Midbrain (tissue), 1 donor: ENCODE measurements at places on chromosomes 3 and 15.

- no peak for DNase-seq
These were observed 61.6 kb upstream of the PRR23C start for GRCh38 chr3:139106013-139106932.

DNA sequence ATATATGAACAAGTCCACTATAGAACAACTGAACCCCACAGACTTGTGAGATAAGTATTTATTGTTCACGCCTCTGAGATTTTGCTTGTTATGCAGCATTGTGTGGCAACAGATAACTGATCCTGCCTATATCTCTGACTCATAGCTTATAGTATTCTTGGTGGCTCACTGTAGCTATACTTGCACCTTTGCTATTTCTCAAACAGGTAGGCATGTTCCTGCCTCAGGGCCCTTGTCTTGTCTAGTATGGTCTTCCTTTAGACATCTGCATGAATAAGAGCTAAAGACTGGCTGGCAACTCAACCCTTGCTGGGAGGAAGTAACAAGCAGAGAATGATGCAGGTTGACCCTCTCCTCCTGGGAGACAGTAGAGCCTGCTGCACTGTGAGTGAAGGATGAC is 256.1 kb downstream of the CHST2 start:
- no peak for DNase-seq

DNA sequence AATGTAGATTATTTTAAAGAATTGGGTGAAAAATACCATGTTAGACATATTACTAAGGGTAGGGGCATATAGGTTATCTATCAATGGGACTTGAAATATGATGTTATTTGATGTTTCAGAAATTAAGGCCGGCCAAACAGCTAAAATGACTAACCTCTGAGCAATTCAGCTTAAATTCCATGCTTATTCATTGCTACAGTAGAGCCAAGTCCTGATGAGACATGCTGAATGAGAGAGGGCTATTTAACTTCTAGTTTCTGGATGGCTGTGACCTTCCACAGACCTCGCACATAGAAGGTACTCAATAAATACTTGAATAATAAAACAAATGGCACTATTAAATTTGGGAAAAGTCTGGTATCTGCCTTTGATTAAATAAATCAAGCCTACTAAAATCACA is 175.6 kb upstream of the WNT5A start:
- DNase-seq = no peak

DNA sequence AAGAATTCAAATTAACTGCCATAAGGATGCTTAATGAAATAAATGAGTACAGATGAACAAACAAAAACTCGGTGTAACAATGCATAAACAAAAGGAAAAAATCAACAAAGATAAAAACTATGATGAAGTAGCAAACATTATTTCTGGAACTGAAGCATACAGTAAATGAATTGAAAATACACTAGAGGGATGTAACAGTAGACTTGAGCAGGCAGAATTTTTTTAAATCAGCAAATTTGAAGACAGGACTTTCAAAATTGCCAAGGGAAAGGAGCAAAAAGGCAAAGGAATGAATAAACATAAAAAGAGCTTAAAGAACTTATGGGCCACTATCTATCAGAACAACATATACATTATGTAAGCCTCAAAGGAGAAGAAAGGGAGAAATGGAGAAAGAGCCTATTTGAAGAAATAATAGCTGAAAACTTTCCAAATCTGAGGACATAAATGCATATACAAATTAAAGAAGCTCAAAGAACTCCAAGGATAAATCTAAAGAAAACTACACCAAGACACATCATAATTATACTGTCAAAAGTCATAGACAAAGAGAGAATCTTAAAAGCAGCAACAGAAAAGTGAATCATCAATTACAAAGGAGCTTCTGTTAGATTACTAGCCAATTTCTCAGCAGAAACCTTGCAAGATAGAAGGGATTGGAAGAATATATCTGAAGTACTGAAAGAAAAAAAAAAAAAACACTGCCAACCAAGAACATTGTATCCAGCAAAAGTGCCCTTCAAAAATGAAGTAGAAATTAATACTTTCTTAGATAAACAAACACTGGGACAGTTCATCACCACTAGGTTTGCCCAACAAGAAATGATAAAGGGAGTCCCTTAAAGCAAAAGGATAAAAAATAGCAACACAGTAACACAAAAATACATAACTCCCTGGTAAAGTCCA is 15.5 kb downstream of the TOP2B start:
- DNase-seq = no peak

DNA sequence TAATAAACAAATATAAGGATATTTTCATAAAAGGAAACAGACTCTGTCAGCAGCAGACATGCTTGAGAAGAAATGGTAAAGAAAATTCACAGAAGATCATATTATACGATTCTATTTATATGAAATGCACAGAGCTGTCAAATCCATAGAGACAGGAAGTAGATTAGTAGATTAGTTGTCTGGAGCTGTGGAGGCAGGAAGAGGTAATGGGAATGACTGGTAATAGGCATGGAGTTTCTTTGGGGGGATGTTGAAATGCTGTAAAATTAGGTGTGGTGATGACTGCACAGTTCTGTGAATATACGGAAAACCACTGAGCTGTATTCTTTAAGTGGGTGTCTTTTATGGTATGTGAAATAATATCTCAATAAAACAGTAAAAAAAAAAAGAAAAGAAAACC is 35.3 kb downstream of the CEP152 start:
- DNase-seq = no peak

DNA sequence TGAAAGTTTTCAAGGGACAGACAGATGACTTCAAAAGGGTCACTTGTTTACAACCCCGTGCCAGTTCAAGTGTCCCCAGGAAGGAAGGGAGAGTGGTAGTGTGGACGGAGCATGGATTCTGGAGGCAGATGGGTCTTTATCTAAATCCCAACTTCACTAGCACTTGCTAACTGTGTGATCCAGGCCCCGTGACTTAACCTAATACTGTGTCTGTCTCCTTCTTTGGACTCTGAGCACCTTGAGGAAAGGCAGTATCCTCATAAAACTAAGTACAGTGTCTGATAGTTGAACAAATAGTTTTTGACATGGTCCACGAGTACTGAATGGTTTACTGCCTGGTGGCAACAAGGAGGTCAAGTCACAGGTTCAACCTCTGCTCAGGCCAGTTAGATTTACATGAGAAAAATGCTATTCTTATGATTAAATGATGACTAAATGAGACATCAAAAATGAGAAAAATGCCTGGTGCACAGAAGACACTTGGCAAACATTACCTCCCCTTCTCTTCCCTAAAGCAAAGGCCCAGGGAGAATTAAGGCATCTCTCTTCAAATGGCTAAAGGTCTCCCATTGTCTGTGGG is 48.9 kb downstream of the ABCC5 start:
- no peak for DNase-seq
